ENCODE measurements at places on chromosomes 4 and X. TPM values are rescaled to one million over a fixed set of nuclear protein-coding genes. Genes with fewer than 3 reads are reported as not detected.
A peak's percentile ranks its signal among the peaks of the same experiment; 100 is the strongest.

Gene LINC00632
- 10.9 TPM for total RNA-seq

Gene SPANXN3
- total RNA-seq: not detected

Gene ABCG2
- total RNA-seq: 0.90 TPM

DNA sequence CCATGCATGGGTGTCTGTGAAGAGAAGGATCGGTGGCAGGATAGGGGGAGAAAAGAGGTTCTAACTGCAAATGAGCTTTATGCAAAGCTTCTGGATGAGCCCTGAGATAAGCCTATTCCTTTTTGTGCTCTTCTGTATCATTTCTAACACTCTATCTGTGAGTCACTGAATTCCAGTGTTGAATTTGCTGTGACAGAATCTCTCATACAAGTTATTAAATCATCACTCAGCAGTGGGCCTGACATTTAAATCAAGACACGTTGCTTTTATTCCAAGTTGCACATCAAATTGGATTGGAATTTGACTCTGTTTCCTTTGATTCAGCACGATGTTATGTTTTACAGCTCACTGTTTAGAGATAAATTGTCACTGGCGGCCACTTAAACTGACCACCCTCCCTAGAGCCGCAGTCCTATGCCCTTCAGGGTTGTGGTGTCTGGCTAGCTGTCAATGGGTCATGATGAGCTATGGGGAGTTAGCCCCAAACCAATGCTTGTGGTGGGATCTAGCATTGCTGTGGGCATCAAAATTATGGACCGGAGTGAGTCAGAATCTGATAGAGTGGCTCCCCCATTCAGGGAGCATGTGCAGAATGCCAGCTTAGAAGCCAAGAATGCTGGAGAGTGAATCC is 42.7 kb downstream of the LHFPL1 start:
- DNase-seq: peak; percentile 58

Gene ZFP42
- not detected for total RNA-seq

Gene ZNF280C
- 8.6 TPM for total RNA-seq

Gene RBM47
- 8.3 TPM for total RNA-seq
